ENCODE measurements at places on chromosomes 6 and 20.

- no peak for DNase-seq
Measured at GRCh38 chr6:10151144-10151915, 263.5 kb downstream of the TFAP2A start.

DNA sequence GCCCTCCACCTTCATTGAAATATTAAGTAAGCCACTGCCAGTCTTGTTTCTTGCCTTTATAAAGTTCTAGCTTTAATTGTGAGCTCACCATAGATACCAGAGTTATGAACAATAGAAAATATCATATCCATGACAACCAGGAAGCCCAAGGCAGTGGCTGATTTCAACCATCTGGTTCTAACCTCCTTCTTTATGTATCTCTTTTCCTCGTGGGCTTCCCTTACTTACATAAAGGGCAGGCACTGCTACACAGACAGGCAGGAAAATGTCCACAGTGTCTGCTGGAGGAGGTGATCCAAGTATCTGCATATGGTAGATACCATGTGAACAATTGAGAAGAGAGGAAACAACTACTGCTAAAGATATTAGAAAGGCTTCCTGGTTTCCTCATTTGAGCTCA, 65.2 kb upstream of the PRND start:
- DNase-seq: no peak

DNA sequence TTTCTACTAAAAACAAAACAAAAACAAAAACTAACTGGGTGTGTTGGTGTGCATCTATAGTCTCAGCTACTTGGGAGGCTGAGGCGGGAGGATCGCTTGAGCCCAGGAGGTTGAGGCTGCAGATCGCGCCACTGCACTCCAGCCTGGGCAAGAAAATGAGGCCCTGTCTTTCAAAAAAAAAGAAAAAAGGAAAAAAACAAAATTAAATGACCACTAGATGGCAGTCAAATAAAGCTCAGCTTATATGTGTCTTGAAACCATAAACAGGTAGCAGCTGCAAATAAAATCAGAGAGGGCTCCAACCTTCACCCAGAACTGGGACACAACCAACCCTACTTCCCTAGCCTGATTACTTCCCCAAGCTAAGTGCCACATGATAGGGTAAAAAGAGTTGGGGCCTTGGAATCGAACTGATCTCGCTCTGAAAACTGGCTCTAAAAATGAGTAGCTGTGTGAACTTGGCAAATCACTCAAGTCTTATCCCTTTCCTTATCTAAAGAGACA, 67.1 kb upstream of the ADGRF4 start:
- no peak for DNase-seq

- no peak for DNase-seq
Measured at GRCh38 chr6:13272131-13273046, 55.9 kb downstream of the TBC1D7 start.

DNA sequence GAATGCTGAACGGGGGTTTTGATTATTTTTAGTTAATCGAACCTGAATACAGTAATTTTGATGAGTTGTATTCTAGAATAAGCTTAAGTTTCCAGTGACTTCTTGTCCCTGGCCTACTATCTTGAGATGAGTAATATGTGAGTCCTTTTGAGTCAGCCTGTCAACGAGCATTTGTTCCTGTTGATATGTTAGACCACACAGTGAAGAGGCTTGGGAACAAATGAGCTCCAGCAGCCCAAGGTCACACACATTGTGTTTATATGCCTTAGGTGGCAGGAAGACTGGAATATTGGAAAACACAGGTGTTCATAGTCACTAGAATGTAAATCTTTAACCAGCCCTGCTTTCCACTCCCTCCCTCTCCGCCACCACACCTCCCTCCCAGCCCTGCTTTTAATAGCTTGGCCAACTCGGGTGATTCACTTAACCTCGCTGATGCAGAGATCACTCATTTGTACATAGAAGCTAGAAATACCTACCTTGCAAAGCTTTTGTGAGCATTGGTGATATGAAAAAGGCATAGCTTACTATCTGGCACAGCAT, 9.1 kb downstream of the SMPDL3A start:
- peak; percentile 69 for DNase-seq

DNA sequence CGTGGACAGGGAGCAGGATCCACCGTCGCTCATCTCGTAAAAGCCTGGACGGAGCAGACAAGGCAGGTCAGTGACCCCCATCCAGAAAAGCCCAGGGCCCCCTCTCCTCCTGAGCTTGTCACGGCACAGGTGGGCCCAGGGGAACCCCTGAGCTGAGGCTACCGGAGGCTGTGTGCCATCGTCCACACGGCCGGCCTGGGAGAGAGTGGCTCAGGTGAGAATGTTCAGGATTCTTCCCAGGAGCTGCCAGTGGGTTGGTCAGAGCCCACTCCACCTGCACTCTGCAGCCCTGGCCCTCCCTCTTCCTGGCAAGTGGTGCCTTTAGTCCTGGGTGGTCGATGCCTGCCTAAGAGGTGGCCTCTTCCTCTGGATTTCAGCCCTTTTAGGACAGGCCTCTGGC, 9.2 kb downstream of the DACT2 start:
- DNase-seq: no peak

- no peak for DNase-seq
Measured at GRCh38 chr6:157982563-157983405, 1.1 kb downstream of the SYNJ2 start.

GRCh38 chr6:37650071-37650481, 47.6 kb downstream of the MDGA1 start:
- DNase-seq: no peak

DNA sequence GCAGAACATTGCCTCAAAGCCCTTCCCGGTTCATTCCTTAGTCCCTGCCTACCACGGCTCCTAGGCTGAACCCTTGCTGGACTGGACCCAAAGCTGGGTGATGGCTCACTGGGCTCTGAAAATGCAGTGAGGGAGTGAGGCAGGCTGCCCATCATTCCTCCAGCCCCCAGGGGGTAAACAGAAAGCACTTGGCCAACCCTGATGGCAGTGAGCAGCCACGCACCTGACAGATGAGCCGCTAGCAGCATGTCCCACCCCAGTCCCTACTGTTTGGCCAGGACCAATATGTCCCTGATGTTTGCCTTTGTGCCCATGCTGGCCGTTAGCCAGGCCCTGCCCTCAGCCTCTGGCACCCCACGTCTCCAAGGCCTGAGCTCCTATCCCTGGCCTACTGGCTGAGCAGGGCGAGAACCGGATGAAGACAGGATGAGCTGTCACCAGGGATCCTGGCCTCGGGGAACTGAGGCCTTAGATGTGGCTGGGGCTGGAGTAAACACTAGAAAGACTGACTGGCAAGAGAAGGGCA, 19.4 kb upstream of the BAK1 start:
- DNase-seq: no peak

DNA sequence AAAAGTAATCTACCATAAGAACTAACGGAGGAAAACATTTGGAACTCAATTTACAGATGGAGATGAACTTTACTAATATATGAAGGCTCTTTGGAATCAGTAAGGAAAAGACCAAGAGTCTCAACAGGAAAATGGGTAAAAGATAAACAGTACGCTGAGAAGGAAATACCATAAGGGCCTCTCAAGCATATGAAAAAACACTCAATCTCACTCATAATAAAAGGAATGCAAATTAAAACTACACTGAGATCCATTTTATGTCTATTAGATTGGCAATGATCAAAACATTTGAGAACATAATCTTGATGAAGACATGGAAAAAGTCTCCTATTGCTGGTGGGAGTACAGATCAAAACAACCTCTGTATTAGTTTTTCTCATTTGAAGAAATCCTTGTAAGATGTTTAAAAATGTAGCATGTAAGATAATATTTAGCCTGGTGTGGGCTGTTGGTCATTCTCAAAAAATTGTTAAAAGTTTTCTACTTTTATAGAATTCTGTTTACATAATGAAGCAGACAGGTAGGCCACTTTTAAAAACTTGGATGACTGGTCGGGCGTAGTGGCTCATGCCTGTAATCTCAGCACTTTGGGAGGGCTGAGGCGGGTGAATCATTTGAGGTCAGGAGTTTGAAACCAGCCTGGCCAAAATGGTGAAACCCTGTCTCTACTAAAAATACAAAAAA, 14.5 kb downstream of the REV3L start:
- DNase-seq: no peak

- DNase-seq: no peak
Measured at GRCh38 chr20:58753922-58754551, 61.4 kb downstream of the NPEPL1 start.

GRCh38 chr6:86856937-86857563, 80.3 kb upstream of the HTR1E start:
- no peak for DNase-seq

- DNase-seq: no peak
Measured at GRCh38 chr6:38824243-38824894, 109.3 kb downstream of the DNAH8 start.

- DNase-seq: no peak
Measured at GRCh38 chr6:66900133-66901083, 1193.4 kb upstream of the EYS start.

- DNase-seq: no peak
Measured at GRCh38 chr20:6094565-6094964, 28.3 kb downstream of the FERMT1 start.

GRCh38 chr6:161476711-161477110, 202.8 kb upstream of the AGPAT4 start:
- no peak for DNase-seq

- DNase-seq: no peak
Measured at GRCh38 chr20:1305712-1306111, 23.2 kb downstream of the SDCBP2 start.

DNA sequence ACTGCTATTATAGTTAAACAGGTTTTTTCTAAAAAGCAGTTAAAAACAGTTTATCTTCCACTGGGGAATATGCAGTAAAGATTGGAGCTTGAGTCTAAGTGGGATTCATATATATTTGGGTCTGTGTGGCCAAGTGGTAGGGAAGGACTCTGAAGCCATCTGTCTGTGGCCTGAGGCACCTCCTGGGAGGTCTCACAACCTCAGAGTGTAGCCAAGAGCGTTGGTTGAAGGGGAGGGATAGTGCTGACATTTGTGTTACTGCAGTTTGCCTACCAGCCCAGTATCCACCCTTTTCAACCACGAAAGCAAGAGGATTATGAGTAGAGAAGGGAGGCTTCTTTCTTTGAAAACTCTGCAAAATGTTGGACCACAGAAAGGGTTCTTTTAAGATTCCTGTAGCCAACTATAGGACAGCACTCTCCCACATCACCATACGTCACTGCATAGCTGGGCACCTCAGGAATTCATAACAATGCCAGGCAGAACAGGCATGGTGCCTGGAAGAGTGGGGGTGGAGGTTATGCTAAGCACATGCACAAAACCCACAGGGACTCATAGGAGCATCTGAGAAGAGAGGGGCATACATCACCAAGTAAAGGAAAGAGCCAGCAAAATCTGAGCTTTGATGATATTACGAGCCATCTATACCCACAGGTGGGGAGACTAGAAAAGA, 90.5 kb upstream of the HEY2 start:
- no peak for DNase-seq

GRCh38 chr20:63538204-63539091, 1.3 kb upstream of the PTK6 start:
- DNase-seq: no peak

DNA sequence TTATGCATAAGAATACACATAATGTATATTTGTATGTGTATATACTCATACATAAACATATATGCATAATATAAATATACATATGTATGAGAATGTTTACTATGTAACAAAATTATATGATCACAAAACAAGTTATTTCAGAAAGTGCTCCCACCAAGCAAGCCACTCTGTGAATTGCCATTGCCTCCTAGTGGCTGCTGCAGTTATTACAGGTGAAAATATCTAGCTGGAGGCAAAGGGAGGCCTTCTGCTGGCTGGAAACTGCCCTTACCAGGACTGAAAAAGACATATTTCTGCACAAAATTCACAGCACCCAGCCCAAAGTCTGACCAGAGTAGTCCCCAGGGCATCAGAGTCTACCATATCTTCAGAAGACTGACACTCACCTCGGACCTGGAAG, 14.4 kb upstream of the ADAM33 start:
- DNase-seq: no peak

- DNase-seq: no peak
Measured at GRCh38 chr6:69913361-69913760, 47.0 kb downstream of the COL19A1 start.

DNA sequence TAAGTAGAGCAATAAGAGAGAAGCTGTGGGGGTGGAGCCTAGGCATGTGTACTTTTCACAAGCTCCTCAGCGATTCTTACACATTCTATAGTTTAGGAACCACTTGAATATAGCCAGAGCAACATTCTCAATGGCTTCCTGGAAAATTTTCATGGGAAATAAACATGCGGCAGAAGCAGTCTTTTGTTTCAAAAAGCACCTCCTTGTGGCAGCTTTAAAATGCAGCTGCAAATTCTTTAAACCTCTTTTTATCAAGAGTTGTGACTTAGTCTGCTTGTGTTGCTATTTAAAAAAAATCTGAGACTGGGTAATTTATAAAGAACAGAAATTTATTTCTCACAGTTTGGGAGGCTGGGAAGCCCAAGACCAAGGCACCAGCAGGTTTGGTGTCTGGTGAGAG, 23.8 kb downstream of the NKX2-2 start:
- DNase-seq: no peak

All from epithelial cell of prostate (primary cell).